ENCODE measurements at places on chromosomes 3 and 15.

- no peak for DNase-seq
These were observed 43.2 kb upstream of the CD47 start for GRCh38 chr3:108133858-108134554.

DNA sequence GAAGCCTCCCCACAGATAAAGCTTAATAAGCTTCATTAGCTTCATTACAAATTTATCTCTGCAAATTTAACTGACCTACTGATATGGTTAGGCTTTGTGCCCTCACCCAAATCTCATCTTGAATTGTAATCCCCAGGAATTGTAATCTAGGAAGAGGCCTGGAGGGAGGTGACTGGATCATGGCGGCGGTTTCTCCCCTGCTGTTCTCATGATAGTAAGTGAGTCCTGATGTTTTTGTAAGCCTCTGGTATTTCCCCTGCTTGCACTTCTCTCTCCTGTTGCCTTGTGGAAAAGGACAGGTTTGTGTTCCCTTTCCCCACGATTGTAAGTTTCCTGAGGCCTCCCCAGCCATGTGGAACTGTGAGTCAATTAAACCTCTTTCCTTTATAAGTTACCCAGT, 226.1 kb upstream of the TTC14 start:
- no peak for DNase-seq

- DNase-seq, result no peak
These were observed 722.3 kb upstream of the LMCD1 start for GRCh38 chr3:7779331-7779730.

DNA sequence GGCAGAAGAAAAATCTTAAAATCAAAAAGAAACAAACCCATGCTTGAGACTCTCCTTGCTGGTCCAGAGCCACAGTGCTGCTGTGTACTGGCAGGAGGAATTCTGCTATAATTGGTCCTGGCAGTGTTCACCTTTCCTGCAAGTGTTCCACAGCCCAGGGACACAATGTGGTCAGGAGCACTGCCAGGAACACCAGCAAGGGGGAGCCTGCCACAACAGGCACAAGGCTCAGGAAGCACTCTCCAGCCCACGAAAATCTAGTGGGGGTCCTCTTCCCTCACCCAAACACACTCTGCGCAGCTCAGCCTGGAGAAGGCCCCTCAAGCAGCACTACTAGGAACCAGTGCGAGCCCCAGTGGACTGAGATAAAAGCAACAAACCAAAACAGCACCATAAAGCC, 92.9 kb downstream of the UBE3A start:
- DNase-seq, result peak; percentile 4

GRCh38 chr3:4021162-4021561, 221.9 kb downstream of the LRRN1 start:
- DNase-seq, result peak; percentile 14

- no peak for DNase-seq
These were observed 730.6 kb upstream of the NECTIN3 start for GRCh38 chr3:110341047-110341446.

DNA sequence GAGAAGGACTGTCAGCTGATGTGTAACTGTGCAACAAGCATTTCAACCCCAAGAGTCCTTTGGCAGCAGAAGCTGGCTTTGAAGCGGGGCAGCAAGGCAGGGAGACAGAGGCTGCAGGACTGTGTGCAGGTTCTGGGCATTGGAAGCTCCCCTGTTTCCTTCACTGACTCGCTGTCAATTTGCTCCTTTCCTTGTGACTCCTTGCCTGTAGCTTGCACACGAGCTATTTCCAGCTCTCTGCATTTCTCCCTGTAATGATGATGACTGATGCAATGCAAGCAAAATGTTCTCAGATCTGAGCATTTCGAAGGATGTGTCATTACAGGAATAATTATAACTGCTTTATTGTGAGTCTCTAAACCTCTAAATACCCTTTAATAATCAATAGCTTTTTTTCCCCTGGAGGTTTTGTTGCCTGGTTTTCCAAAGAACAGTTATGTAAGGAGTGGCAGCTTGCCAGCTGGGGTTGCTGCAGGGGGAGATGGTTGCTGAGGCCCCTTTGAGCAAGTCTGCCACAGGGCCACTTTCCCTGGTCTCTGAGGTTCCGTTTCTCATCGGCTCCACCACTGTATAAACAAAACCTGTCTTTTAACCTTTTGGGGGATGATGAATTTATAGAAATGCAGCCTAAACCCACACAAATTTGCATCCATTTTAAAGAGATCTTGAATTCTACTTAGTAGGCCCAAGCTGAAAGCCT, 2.8 kb downstream of the APOD start:
- DNase-seq, result no peak

GRCh38 chr3:16048435-16049318, 125.8 kb upstream of the GALNT15 start:
- DNase-seq, result peak; percentile 34

- DNase-seq, result no peak
These were observed 174.1 kb downstream of the KLHL25 start for GRCh38 chr15:85620690-85621049.

DNA sequence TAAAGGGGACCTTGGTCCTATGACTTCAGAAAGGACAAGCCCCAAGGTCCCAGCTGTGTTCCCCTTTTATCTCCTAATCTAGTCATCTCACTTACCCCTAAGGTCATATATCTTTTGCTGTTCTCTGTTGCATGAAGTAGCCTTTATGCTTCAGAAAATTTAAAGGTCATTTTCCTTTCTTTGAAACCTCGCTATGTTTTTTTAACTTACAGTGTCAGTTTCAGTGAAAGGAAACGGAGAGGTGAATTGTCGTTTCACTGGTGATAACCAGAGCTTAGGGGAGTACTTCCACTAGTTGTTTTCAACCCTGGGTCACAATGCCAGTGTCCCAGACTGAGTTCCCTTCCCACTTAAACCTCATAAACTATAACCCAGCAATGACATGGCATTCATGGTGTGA, 357.4 kb downstream of the GAP43 start:
- DNase-seq, result no peak

- no peak for DNase-seq
These were observed 1.9 kb downstream of the UBP1 start for GRCh38 chr3:33438284-33438668.

GRCh38 chr15:77440378-77440999, 19.8 kb downstream of the HMG20A start:
- DNase-seq, result no peak

- no peak for DNase-seq
These were observed 21.4 kb downstream of the ZDHHC19 start for GRCh38 chr3:196189566-196190347.

GRCh38 chr3:153744889-153745288, 376.3 kb upstream of the ARHGEF26 start:
- no peak for DNase-seq

GRCh38 chr3:73674280-73674679, 49.5 kb upstream of the PDZRN3 start:
- DNase-seq, result no peak

- DNase-seq, result no peak
These were observed 577.7 kb downstream of the MECOM start for GRCh38 chr3:169085827-169086226.

DNA sequence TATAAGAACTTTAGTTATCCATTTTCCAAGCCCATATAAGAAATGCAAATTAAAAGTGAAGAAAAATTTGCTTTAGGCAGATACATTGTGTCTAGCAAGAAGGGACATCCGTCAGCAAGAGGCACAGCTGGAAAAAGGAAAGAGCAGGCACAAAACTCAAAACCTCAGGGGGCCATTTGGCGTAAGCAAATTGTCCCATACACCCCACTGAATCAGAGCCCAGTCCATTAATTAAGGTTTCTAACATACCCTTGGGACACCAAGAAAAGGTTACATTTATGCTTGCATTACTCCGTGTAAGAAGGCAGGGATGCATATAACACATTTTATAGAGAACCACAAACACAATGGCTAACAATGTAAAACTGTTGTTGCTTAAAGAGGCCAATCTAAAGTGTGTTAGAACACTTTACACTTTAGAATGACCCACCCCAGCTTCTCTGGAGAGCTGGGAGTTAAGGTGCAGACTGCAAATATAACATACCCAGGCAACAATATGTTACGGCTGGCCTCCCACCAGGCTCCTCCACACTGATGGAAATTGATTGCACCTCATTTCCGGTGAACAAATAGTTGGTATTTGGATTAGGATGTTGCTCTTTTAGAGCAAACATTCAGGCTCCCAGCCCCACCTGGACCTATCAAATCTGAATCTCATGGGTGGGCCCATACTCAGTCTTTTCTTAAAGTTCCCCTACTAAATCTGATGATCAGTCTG, 23.2 kb downstream of the SEMA5B start:
- no peak for DNase-seq

DNA sequence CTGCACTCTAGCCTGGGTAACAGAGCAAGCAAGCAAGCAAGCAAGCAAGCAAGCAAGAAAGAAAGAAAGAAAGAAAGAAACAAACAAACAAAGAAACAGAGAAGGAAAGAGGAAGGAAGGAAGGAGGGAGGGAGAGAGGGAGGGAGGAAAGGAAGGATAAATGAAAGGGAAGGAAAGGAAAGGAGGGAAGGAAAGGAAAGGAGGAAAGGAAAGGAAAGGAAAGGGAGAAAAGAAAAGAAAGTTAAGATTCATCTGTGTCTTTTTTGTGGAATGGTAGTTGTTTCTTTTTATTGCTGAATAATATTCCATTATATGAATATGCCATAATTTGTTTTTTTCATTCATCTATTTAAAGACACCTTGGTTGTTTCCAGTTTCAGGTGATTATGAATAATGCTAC, 506.9 kb upstream of the NAALADL2 start:
- no peak for DNase-seq

- no peak for DNase-seq
These were observed 596.7 kb downstream of the PDCD6IP start for GRCh38 chr3:34394978-34395748.

GRCh38 chr15:56016281-56016680, 22.9 kb upstream of the NEDD4 start:
- no peak for DNase-seq

GRCh38 chr15:96869790-96870189, 539.3 kb downstream of the NR2F2 start:
- DNase-seq, result no peak

GRCh38 chr15:89002281-89002761, 85.9 kb upstream of the ABHD2 start:
- no peak for DNase-seq

GRCh38 chr3:72058493-72059081, 273.6 kb upstream of the PROK2 start:
- DNase-seq, result no peak

GRCh38 chr3:141063831-141064230, 12.7 kb downstream of the SPSB4 start:
- no peak for DNase-seq

- no peak for DNase-seq
These were observed 100.6 kb upstream of the PRR20G start for GRCh38 chr3:127388427-127388826.

GRCh38 chr3:24156466-24156865, 211.4 kb downstream of the NR1D2 start:
- DNase-seq, result no peak

GRCh38 chr3:149575213-149575960, 82.4 kb downstream of the WWTR1 start:
- no peak for DNase-seq

GRCh38 chr3:102299125-102299877, 135.5 kb upstream of the ZPLD1 start:
- DNase-seq, result no peak

- DNase-seq, result peak; percentile 36
These were observed 68.5 kb downstream of the TMCO5A start for GRCh38 chr15:38002883-38003477.

GRCh38 chr3:108511055-108511454, 659 bp upstream of the MYH15 start:
- DNase-seq, result no peak

DNA sequence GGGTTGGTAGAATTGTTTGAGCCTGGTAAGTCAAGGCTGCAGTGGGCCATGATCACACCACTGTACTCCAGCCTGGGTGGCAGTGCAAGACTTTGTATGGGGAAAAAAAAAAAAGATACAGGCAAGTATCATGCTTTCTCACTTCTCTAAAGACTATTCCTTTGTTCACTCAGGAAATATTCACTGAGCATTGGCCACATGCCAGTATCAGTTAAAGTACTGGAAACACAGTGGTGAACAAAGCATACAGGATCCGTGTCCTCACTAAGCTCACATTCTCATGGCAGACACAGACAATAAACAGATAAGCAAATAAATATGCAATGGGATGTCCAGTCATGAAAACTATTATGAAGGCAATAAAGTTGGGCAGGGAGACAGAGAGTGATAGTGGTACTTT, 5.1 kb upstream of the MTHFS start:
- DNase-seq, result no peak

DNA sequence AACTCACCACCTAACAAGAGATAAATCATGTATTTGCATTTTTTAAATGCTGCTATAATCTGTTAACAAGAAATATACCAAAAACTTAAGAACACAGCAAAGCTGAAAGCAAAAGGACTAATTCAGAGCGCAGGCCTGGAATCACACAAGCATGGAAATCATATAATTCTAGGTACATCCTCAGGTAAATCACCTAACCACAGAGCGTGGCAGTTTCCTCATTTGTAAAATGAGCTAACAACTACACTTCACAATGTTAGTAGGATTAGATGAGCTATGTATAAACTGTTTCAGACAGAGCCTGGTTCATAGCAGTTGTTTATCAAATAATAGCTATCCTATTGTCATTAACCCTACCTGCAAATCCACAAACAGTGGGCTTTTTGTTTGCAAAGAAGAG, 146.4 kb downstream of the ERC2 start:
- no peak for DNase-seq

- DNase-seq, result no peak
These were observed 227.3 kb downstream of the ITPR1 start for GRCh38 chr3:4720316-4721075.

- no peak for DNase-seq
These were observed 53.3 kb downstream of the RARB start for GRCh38 chr3:25481386-25481785.

GRCh38 chr3:124121379-124122312, 129.7 kb upstream of the ROPN1 start:
- DNase-seq, result no peak

DNA sequence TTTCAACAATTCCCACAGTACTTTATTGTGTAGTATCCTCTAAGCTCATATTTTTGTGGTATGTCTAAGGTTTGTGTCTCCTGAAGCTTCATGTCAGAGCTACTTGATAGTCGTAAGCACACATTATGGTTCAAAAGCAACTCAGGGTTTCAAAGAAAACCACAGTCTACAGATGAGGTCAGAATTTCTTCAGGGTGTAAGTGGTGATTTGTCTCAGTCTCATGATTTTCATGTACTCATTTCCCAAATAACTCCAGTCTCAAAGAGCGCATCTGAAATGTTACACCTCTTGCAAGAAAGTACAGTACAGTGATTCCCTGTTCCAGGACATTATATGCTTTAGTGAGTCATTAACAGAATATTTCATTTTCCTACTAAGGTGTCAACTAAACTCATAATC, 47.5 kb upstream of the SSR3 start:
- no peak for DNase-seq

- DNase-seq, result peak; percentile 29
These were observed 30.9 kb downstream of the MGLL start for GRCh38 chr3:127791221-127791913.

- DNase-seq, result no peak
These were observed 355.0 kb downstream of the RBMS3 start for GRCh38 chr3:29635888-29636287.

- DNase-seq, result peak; percentile 60
These were observed 10.3 kb downstream of the ISL2 start for GRCh38 chr15:76346669-76347481.

Data from nephron progenitor cell (in vitro differentiated cells).